KG1 (cell line): ENCODE measurements at places on chromosomes 13 and 19.

DNA sequence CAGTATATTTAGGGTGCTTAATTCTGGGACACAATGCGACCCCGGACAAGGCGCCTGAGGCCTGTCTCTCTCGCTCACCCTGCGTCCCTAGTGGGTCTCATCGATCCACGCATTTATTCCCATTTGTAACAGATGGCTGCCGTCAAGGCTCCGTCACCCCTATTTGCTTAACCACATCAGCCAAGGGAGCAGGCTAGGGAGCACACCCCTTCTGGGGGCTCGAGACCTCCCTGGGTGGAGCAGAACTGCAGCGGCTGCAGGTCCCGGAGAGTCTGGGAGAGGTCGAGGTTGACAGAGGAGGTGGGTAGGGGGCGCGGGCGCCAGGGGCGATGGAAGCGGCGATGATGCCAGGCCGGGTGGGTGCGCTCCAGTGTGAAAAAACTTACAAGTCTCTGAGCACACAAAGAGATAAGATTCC, 507 bp downstream of the ALG5 start:
- DNase-seq: no peak

GRCh38 chr13:65889368-65889767, 1340.8 kb downstream of the PCDH9 start:
- no peak for DNase-seq

GRCh38 chr13:91767651-91768050, 369.2 kb downstream of the GPC5 start:
- no peak for DNase-seq

DNA sequence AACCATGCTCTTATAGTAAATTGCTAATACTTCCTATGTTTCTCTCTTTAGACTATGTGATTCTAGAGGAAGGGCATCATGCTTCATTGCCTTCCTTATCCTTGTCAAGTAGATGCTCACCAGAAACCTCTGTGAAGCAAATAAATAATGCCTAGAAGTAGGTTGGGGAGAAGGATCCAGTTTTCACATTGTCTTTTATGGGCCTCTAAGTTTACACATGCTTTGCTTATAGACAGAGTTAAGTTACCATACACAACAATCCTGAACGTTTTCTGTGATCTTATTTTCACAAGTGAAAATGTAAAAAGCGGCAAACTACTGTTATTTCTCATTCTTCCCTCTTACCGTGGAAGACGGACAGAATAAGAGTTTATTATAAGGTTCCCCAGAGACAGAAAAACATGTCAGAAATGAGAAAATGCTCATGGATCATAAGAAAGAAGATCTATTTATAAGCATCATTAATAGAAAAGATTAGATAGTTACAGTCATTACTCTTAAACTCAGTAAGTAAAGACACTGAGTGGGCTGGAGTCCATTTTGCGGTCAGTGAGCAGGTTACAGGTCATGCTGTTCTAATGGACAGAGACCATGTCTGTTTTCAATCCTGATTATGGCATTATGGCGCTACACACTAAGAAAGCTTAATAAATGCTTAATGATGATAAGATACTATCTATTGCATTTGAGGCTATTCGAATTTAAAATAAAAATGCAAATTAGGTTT, 723.9 kb downstream of the PCDH9 start:
- no peak for DNase-seq

- no peak for DNase-seq
Measured at GRCh38 chr19:33481863-33482262, 39.7 kb downstream of the PEPD start.

- peak; percentile 23 for DNase-seq
Measured at GRCh38 chr19:42108527-42109389, 23.5 kb downstream of the POU2F2 start.

GRCh38 chr13:60172111-60172510, 8.4 kb upstream of the DIAPH3 start:
- no peak for DNase-seq

- DNase-seq: no peak
Measured at GRCh38 chr13:43776501-43777079, 10.2 kb downstream of the ENOX1 start.

GRCh38 chr19:42115219-42115618, 17.0 kb downstream of the POU2F2 start:
- no peak for DNase-seq

DNA sequence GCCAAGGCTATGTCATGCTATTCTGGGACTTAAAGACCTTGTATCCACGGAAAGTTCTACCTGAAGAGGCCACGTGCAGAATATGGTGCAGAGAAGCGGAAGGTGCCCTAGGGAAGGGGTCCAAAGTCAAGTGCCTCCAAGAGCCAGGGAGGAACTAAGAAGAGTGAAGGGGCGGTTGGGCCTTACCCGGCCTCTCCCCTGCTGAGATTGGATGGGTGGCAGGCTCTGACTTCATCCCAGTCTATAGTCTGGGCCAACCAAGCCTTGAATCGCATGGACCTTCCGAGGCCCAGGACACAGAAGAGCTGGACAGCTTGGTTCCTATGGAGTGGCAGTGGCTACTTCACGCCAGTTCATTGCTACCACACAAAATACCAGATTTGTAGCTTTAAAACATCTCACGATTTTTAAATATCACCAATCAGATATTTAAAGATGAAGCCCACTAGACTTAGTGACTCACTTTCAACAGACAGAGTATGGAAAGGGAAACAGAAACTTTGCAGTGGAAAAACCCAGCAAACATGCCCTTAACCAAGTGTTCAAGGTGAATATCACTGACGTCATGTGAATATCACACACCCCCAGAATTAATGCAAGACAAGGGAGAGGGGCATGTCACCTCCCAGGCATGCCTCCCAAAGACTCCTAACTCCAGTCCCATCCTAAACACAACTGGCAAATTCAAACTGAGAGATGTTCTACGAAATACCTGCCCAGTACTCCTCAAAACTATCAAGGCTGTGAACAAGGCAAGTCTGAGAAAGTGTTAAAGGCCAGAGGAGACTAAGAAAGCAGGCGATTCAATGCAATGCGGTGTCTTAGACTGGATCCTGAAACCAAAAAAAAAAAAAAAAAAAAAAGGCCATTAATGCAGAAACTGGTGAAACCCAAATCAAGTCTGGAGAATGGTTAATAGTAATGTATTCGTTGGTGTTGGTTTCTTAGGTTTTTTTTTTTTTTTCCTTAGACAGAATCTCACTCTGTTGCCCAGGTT, 10.2 kb downstream of the C19orf12 start:
- no peak for DNase-seq

GRCh38 chr19:37763488-37763887, 15.9 kb downstream of the ZNF573 start:
- DNase-seq: no peak

DNA sequence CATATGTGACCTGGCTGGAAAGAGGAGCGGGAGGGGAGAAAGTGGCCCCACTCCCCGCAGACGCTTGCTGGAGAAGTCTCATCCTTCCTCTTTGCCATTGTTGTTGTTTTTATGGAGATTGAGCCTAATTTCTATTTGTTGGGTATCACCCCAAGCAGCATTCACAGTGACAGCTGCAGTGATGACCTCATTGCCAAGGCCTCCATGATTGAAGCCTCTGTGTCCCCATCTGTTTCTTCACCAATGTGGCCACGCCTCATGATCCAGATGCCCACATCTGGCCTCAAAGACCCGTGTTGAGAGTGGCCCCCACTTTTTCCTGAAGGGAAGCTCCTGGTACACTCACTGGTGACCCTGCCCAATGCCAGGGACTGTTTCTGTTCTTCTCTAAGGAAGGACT, 154.2 kb downstream of the SLC7A1 start:
- DNase-seq: no peak

GRCh38 chr19:13300421-13301030, 150.3 kb downstream of the IER2 start:
- DNase-seq: no peak

GRCh38 chr13:41455725-41456419, 1.5 kb upstream of the RGCC start:
- no peak for DNase-seq

DNA sequence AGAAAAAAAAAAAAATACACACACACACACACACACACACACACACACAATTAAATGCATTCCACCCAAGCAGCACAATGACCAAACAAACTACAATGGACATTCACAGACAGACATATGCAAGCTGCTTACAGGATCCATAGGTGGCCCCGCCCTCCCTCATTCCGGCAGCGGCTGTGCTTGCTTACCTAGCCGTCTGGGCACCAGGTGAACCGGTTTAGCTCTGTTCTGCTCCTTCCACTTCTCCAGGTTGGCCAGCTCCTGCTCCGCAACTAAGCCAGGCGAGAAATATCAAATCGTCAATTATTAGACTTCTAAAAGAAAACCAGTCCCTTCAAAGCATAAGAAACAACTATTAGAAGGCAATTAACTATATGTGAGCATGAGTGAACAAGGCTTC, 23.1 kb downstream of the EPSTI1 start:
- no peak for DNase-seq

DNA sequence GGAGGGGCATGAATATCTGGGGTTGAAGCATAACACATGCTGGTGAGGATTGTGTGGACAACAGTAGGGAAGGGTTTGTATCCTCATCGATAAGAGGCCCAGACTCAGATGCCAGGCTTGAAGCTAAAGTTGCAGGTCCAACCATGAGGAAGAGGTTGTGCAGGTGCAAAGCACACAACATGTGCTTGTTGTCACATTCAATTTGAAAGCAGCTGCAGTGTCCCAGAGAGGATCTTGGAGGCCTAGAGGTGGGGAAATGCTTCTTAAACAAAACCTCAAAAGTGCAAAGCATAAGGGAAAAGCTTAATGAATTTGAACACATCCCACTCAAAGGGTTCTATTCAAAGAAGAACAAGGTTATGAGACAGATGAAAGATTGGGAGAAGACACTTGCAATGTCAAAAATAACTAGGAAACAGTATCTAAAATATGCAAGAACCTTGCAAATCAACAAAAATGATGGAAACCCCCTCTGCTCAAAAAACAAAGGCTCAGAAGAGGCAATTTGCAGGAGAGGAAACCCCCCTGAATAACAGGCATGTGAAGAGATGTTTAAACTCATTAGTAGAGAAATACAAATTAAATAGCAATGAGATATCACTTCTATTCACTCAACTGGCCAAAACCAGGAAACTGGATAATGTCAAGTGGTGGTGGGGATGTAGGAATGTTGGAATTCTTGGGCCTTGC, 187.1 kb downstream of the KATNAL1 start:
- DNase-seq: no peak

- DNase-seq: no peak
Measured at GRCh38 chr19:32252333-32252669, 93.1 kb upstream of the ZNF507 start.

GRCh38 chr13:47896546-47896945, 104.5 kb downstream of the SUCLA2 start:
- no peak for DNase-seq

DNA sequence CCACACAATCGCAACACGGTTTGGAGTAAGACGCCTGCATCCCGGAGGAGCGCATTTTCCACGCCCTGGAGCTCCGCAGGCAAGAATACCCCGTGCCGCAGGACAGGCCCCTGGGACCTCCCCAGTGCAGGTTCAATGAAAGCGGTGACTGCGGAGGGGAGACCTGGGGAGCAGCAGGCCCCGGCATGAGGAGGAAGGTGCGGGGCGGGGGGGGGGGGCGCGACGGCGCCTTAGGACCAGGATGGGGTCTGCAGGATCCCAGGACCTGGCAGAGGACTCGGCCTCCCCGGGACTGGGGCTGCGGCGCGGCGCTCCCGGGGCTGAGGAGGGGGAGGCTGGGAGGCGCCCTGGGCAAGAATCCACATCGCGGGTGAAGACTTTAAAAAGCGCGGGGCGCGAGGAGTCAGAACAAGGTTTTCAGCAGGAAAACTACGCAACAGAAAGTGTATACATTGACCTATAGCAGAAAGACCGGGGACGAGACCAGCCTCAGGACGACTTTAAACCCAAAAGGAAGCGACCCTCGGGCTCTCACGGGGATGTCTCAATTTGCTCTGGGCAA, 432 bp downstream of the ZNF611 start:
- DNase-seq: no peak

GRCh38 chr19:55440411-55441105, 2.5 kb downstream of the SHISA7 start:
- no peak for DNase-seq
